Panc1 (cell line): ENCODE measurements at places on chromosomes 7 and 10.

DNA sequence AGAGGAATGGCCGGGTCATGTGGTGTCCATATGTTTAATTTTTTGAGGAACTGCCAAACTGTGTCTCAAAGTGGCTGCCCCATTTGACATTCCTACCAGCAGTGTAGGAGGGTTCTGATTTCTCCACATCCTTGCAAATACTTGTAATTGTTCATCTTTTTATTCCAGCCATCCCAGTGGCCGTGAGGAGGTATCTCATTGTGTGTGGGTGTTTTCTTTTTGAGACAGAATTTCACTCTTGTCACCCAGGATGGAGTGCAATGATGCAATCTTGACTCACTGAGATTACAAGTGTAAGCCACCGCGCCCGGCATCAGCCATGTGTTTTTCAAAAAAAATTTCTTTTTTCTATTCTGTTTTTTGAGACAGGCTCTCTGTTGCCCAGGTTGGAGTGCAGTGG is 38.7 kb upstream of the DLG5 start:
- no peak for DNase-seq

GRCh38 chr10:21505711-21506278 is 19.7 kb downstream of the SKIDA1 start:
- DNase-seq = no peak

- no peak for DNase-seq
These were observed 4.1 kb upstream of the VPS26A start for GRCh38 chr10:69119896-69120295.

- DNase-seq = no peak
These were observed 4.4 kb downstream of the ZNF485 start for GRCh38 chr10:43610636-43611035.

- no peak for DNase-seq
These were observed 73.3 kb downstream of the C10orf90 start for GRCh38 chr10:126597211-126597610.

- no peak for DNase-seq
These were observed 89.9 kb downstream of the SND1 start for GRCh38 chr7:127741764-127742375.

DNA sequence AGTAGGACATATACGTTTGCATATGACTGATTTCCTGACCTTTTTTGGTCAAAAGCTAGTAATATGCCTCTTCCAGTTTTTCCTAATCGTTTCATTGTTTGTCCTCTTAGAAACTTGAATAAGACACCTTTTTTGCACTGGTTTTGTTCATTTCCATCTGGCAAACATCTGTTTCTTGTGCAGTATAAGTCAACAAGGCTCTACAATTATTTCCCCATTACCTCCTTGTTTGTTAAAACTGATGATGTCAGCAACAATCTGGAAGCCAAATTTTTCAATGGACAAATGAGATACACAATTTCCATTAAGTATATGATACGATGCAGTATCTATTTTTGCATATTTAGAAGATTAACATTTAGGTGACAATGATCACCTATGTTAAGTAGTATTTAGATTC is 148.8 kb downstream of the NRBF2 start:
- no peak for DNase-seq

- DNase-seq = no peak
These were observed 700.8 kb upstream of the KCND2 start for GRCh38 chr7:119572132-119572531.

DNA sequence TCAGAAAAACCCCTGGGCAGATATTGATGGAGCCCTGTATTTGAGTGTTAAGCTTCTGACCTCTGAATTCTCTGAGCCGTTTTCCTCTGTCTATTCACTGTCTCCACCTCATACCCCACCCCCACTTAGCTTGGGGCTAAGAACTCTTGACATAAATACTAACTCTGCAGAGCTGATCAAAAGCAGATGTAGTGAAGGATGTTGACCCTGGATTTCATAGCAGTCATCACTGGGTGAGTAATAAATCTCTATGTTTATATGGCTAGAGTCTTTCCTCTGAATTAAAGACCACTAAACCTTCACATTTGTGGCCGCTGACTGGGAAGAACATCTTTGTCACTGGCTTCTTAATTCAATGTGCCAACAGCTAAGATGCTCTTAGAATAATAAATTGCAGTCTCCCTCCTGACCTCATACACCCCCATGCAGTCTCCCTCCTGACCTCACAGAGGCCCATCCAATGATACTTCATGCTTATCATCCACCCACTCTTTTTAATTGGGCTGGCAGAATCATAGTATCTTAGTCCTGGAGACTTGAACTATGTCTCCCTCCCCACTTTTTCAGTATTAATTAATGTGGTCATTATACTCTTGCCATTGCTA is 78.0 kb upstream of the MACROH2A2 start:
- no peak for DNase-seq

DNA sequence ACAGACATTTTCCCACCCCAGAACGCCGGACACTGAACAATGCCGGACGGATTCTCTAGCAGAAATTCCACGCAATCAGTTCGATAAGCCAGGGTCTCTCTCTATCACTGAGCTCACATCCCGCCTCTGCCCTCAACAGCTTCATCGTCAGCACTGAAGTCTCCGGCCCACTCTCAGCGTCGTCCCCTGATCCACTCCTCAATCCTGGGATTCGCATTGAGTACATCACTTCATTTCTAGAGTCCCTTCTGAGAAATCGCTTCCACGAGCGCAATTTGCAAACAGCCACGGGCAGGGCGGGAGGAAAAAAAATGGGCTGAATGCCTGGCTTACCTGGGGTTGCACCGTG is 365 bp downstream of the YME1L1 start:
- DNase-seq = no peak

GRCh38 chr7:11726794-11727155 is 105.2 kb downstream of the THSD7A start:
- DNase-seq = no peak

DNA sequence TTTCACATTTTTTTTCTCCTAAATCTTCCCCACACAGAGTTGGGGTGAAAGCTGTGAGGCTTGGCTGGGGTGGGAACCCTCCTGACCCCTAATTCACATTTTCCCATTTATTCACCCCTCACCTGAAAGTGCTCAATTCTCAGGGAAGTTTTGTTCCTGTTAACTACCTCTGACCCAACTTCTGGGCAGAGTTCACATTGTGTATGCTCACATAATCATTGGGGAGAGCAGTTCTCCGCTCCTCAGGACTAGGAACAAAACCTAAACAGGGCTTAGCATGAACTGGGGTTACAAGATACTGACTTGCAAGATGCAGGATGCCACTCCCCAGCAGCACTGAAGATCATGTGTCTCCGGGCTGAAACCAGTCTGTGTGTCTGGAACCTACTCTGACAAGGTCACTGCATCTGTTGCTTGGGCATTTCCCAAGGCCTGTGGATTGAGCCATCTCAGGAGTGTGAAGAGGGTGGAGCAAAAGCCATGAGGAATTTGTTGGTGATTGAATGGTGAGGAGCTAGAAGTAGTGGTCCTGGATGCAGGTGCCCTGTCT is 258.1 kb upstream of the IGFBP3 start:
- no peak for DNase-seq
